ENCODE measurements at places on chromosomes 4 and X. TPM values are rescaled to one million over a fixed set of nuclear protein-coding genes. Genes with fewer than 3 reads are reported as not detected.

DNA sequence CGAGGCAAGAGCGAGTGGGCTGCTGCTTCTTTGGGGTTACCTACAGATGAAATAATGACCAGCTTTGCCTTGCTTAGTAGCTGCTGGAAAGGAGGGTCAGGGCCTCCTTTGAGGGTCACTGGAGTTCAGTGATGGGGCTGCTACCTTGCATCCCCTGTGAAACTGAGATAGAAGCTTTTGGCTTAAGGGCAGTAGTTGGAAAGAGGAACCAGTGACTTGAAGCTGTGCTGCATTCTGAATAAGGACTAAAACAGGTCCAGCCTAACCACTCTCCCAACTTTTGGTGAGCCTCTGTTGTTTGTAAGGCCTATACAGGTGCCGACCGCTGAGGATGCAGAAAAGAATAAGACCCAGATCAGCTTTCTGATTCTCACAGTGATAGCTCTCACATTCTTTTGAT is 41.2 kb downstream of the RASL11B start:
- H3K27ac ChIP-seq: no peak overlapping the region
- DNase-seq: no peak
- no peaks in the 10 kb centered on the region for H3K4me1 ChIP-seq
- H3K36me3 ChIP-seq: no peaks in the 10 kb centered on the region

- DNase-seq: no peak
- no peaks in the 10 kb centered on the region for H3K27me3 ChIP-seq
- no peaks in the 10 kb centered on the region for H3K36me3 ChIP-seq
Observed at GRCh38 chr4:143586080-143586479, 72.6 kb downstream of the SMARCA5 start.

The FGF13 gene
- 8.3 TPM for total RNA-seq

- no peaks in the 10 kb centered on the region for H3K4me1 ChIP-seq
- no peaks in the 10 kb centered on the region for H3K36me3 ChIP-seq
- no peak overlapping the region for H3K4me3 ChIP-seq
- H3K27ac ChIP-seq: no peak overlapping the region
- DNase-seq: no peak
Observed at GRCh38 chr4:95761871-95762270, 78.0 kb upstream of the PDHA2 start.

DNA sequence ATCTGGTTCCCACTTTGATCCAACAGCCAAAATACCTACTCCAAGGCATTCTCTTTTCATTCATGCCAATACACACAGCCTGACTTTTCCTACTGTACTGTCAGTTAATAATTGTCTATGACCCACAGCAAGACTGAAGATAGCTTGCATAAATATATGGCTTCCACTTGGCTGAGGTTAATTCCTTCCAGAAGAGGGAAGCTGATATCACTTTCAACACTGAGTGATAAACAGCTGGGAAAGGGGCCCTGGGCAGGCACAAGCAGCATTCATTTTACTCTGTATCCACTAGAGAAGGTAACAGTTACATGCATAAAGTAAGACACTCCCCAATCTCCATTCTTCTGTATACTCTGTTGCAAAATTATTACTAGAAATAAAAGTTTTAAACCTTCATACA is 200.2 kb upstream of the UGT8 start:
- no peak overlapping the region for H3K27ac ChIP-seq
- H3K4me3 ChIP-seq: no peak overlapping the region
- no peaks in the 10 kb centered on the region for H3K4me1 ChIP-seq
- H3K27me3 ChIP-seq: no peaks in the 10 kb centered on the region

The F9 gene
- total RNA-seq: not detected

The UCP1 gene
- total RNA-seq: not detected

The PLAC1 gene
- total RNA-seq: not detected

GRCh38 chrX:148417934-148418333 is 82.5 kb upstream of the AFF2 start:
- no peaks in the 10 kb centered on the region for H3K27me3 ChIP-seq
- no peaks in the 10 kb centered on the region for H3K4me1 ChIP-seq
- H3K36me3 ChIP-seq: no peaks in the 10 kb centered on the region
- H3K27ac ChIP-seq: no peak overlapping the region
- no peak overlapping the region for H3K4me3 ChIP-seq
- no peak for DNase-seq

GRCh38 chr4:19623866-19624265 is 627.8 kb upstream of the SLIT2 start:
- no peak for DNase-seq
- peaks cover 6% of the 10 kb centered on the region for H3K4me1 ChIP-seq
- H3K27ac ChIP-seq: no peak overlapping the region
- H3K27me3 ChIP-seq: no peaks in the 10 kb centered on the region
- no peaks in the 10 kb centered on the region for H3K36me3 ChIP-seq

DNA sequence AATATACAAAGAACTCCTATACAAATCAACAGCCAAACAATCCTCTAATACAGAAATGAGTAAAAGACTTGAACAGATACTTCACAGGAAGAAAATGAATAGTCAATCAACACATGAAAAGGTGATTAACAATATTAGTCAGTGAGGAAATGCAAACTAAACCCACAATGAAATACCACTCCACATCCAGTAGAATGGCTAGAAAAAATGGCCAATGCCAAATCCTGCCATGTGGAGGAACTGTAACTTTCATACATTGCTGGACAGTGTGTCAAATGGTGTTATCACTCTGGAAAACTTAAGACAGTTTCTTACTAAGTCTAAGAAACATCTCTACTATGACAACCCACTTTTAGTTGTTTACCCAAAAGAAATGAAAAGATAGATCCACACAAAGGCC is 59.5 kb downstream of the NSG1 start:
- no peaks in the 10 kb centered on the region for H3K27me3 ChIP-seq
- H3K4me1 ChIP-seq: peaks cover 4% of the 10 kb centered on the region
- H3K27ac ChIP-seq: no peak overlapping the region
- H3K4me3 ChIP-seq: no peak overlapping the region
- no peak for DNase-seq

GRCh38 chrX:28379103-28379502 is 208.1 kb upstream of the IL1RAPL1 start:
- no peaks in the 10 kb centered on the region for H3K36me3 ChIP-seq
- no peak overlapping the region for H3K4me3 ChIP-seq
- H3K4me1 ChIP-seq: no peaks in the 10 kb centered on the region
- no peaks in the 10 kb centered on the region for H3K27me3 ChIP-seq
- no peak overlapping the region for H3K27ac ChIP-seq

GRCh38 chr4:1990676-1991075 is 18.1 kb downstream of the NELFA start:
- no peak for DNase-seq
- H3K27me3 ChIP-seq: no peaks in the 10 kb centered on the region
- H3K27ac ChIP-seq: no peak overlapping the region
- peaks cover 15% of the 10 kb centered on the region for H3K4me1 ChIP-seq
- no peak overlapping the region for H3K4me3 ChIP-seq

DNA sequence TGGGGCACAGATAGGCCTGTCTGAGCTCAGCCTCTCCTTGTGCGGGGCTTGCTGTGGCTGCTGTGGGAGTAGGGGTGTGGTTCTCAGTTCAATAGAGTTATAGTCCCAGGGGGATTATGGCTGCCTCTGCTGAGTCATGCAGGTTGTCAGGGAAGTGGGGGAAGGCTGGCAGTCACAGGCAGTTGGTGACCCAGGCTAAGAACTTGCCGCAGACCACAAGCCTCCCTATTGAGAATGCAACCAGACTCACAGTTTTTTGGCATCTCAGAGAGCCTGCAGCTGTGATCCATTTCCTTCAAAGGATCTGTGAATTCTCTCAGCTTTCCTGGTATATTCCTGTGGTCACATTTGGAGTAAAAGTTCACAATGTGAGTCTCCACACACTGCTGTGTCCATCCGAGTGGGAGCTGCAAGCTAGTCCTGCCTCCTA is 364.9 kb downstream of the ZNF674 start:
- no peaks in the 10 kb centered on the region for H3K36me3 ChIP-seq
- no peaks in the 10 kb centered on the region for H3K27me3 ChIP-seq
- DNase-seq: no peak
- no peak overlapping the region for H3K4me3 ChIP-seq
- H3K27ac ChIP-seq: no peak overlapping the region

- no peaks in the 10 kb centered on the region for H3K27me3 ChIP-seq
- H3K4me1 ChIP-seq: peaks cover 17% of the 10 kb centered on the region
- DNase-seq: no peak
- peak overlapping the region; percentile 52 for H3K27ac ChIP-seq
Observed at GRCh38 chr4:53010318-53010717, 148.2 kb downstream of the RASL11B start.

The PDZD4 gene
- total RNA-seq: 48.1 TPM

DNA sequence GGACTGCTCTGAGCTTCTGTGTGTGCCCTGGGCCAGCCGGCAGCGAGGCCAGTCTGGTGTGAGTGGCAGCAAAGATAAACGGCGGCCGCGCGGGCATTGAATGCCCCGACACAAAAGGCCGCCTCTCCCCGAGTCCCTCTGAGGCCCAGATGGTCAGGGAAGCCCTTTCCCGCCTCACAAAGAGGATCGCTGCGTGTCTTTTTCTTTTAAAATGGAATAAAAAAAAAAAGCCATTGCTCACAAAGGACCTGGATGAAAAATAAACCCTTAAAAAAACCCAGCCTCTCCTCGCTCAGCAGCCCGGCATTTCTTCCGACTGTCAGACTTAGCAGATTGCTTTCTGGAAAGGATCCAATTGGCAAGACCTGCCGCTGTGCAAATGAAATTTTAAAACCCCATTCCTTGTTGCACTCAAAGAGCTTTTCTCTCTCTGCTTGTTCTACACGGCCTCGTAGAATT is 578.7 kb downstream of the BCOR start:
- peaks cover 7% of the 10 kb centered on the region for H3K4me1 ChIP-seq
- peak overlapping the region; percentile 68 for H3K27ac ChIP-seq
- no peaks in the 10 kb centered on the region for H3K36me3 ChIP-seq
- peak overlapping the region; percentile 32 for H3K4me3 ChIP-seq
- no peaks in the 10 kb centered on the region for H3K27me3 ChIP-seq
- DNase-seq: no peak

DNA sequence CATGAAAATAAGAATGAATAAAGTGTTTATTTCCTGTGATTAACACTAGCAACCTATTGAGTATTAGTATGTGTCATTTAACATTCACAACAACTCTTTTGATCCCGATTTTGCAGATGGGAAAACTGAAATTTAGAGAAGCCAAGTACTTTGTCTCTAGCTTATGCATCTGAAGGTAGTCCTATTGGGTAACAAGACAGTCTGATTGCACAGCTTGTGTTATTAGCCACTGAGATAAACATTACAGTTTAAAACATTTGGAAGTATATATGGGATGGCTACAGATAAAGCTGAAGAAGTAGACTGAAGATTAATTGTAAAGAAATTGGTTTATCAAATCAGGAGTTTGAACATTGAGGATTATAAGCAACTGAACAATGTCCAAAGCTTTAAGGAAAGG is 99.6 kb upstream of the PDE5A start:
- peak overlapping the region; percentile 70 for H3K27ac ChIP-seq
- H3K4me1 ChIP-seq: peaks cover 46% of the 10 kb centered on the region
- no peaks in the 10 kb centered on the region for H3K27me3 ChIP-seq
- H3K4me3 ChIP-seq: no peak overlapping the region
- no peaks in the 10 kb centered on the region for H3K36me3 ChIP-seq

DNA sequence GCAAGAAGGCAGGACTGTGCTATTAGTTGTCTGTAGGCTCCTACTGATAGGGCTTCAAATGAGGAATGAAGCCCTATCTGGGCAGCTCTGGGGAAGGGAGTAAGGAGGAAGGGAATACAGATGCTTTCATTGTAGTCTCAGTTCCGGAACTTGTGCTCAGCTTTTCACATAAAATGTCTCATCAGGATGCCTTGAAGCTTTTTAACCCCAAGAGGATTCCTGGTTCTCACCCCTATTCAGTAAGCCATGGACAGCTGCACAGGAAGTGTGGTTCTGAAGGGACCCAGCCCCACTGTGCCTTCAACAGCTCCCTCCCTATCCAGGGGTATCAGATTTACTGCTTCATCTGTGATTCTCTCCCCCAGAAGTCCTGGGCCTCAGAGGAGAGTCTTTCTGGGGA is 5.0 kb downstream of the ARMCX5 start:
- no peak overlapping the region for H3K27ac ChIP-seq
- H3K27me3 ChIP-seq: no peaks in the 10 kb centered on the region
- DNase-seq: no peak
- no peak overlapping the region for H3K4me3 ChIP-seq
- peaks cover 5% of the 10 kb centered on the region for H3K4me1 ChIP-seq
- no peaks in the 10 kb centered on the region for H3K36me3 ChIP-seq

The MAP3K15 gene
- not detected for total RNA-seq

DNA sequence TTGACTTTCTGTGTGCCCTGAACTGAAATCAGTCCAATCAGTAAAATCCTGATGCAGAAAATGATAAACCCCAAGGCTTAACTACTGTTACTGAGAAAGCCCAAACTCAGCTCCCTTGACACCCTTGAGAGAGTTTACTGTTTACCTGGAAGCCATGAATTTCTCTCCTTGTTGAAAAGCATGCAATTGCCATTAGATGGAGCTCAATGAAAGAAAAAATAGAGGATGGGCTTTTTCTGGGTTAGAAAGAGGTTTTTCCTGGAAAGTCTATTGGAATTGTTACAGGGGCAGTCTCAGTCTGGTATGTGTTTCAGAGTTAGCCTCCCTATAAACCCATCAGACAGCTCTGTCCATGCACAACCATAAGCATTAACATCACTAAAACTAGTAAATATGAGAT is 66.4 kb upstream of the C4orf54 start:
- H3K27me3 ChIP-seq: no peaks in the 10 kb centered on the region
- no peak overlapping the region for H3K4me3 ChIP-seq
- peak overlapping the region; percentile 79 for H3K27ac ChIP-seq
- peaks cover 54% of the 10 kb centered on the region for H3K4me1 ChIP-seq
- no peaks in the 10 kb centered on the region for H3K36me3 ChIP-seq

GRCh38 chrX:9019151-9019550 is 14.8 kb downstream of the FAM9B start:
- H3K27me3 ChIP-seq: no peaks in the 10 kb centered on the region
- no peaks in the 10 kb centered on the region for H3K4me1 ChIP-seq
- no peak overlapping the region for H3K4me3 ChIP-seq

GRCh38 chr4:105620640-105621323 is 68.4 kb downstream of the ARHGEF38 start:
- no peaks in the 10 kb centered on the region for H3K4me1 ChIP-seq
- no peak overlapping the region for H3K27ac ChIP-seq
- H3K27me3 ChIP-seq: no peaks in the 10 kb centered on the region
- no peak overlapping the region for H3K4me3 ChIP-seq
- H3K36me3 ChIP-seq: no peaks in the 10 kb centered on the region

The ZXDA gene
- 9.1 TPM for total RNA-seq

GRCh38 chr4:19694812-19695211 is 556.9 kb upstream of the SLIT2 start:
- peak overlapping the region; percentile 28 for H3K27ac ChIP-seq
- DNase-seq: no peak
- no peaks in the 10 kb centered on the region for H3K36me3 ChIP-seq
- peaks cover 15% of the 10 kb centered on the region for H3K4me1 ChIP-seq

GRCh38 chr4:91448668-91449330 is 855.0 kb upstream of the GRID2 start:
- no peak overlapping the region for H3K4me3 ChIP-seq
- H3K27me3 ChIP-seq: no peaks in the 10 kb centered on the region
- DNase-seq: no peak
- no peaks in the 10 kb centered on the region for H3K36me3 ChIP-seq
- no peaks in the 10 kb centered on the region for H3K4me1 ChIP-seq
- H3K27ac ChIP-seq: no peak overlapping the region

- no peak overlapping the region for H3K4me3 ChIP-seq
- no peak overlapping the region for H3K27ac ChIP-seq
- DNase-seq: no peak
- H3K27me3 ChIP-seq: no peaks in the 10 kb centered on the region
- peaks cover 5% of the 10 kb centered on the region for H3K4me1 ChIP-seq
Observed at GRCh38 chr4:57124145-57124544, 14.0 kb upstream of the IGFBP7 start.

The ANK2 gene
- 84.8 TPM for total RNA-seq
